Testis (tissue), 5 donors: ENCODE measurements at places on chromosomes 2 and 18.

- H3K27ac ChIP-seq: no peak overlapping the region
- no peaks in the 10 kb centered on the region for H3K27me3 ChIP-seq
- no peaks in the 10 kb centered on the region for H3K36me3 ChIP-seq
- peak; percentile 28 for DNase-seq
- no peaks in the 10 kb centered on the region for H3K4me1 ChIP-seq
Measured at GRCh38 chr2:130798472-130799218, 38.1 kb upstream of the ARHGEF4 start.

DNA sequence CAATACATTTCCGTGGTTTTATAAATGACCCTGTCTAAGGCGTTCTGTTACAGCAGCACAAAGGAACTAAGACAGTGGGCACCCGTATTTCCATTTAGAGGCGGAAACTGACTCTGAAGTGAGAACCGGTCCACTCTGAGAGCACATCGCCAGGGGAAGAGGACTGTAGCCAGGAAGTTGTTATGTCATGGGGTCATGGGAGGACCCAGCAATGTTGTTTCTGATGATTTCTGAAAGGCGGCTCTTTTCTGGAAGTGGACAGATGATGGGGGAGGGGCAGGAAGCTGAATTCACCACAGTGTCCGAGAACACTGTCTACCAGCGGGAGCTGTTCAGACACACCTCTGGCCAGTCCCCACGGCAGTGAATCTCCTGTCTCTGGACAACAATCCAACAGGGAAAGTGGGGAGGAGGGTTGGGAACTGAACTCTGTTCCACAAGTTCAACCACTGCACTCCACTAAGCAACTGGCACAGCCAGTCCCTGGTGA lies 2.1 kb upstream of the LRRFIP1 start:
- no peaks in the 10 kb centered on the region for H3K27me3 ChIP-seq
- no peaks in the 10 kb centered on the region for H3K36me3 ChIP-seq
- H3K4me3 ChIP-seq: no peak overlapping the region
- H3K27ac ChIP-seq: no peak overlapping the region
- H3K4me1 ChIP-seq: peaks cover 5% of the 10 kb centered on the region
- no peak for DNase-seq

GRCh38 chr2:210198326-210198725 lies 26.9 kb downstream of the ACADL start:
- no peaks in the 10 kb centered on the region for H3K27me3 ChIP-seq
- DNase-seq: no peak
- no peak overlapping the region for H3K4me3 ChIP-seq
- H3K36me3 ChIP-seq: no peaks in the 10 kb centered on the region
- no peak overlapping the region for H3K27ac ChIP-seq

DNA sequence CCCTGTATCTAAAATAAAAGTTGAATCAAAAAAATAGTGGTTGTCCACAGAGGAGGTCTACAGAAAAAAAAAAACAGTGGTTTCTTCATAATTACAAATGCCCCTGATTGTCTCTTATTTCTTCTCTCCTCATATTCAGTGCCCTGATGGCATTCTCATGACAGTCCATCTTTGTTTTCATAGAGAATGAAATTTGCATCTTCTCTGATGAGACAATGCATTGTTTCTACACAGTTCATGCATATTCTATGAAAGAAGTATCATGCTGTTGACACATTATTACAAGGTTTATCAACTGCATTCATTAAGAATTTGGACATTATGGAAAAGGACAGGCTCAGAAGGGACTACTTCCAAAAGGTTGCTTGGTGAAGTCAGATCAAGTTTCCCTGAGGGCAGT lies 59.5 kb downstream of the LHCGR start:
- no peaks in the 10 kb centered on the region for H3K36me3 ChIP-seq
- no peaks in the 10 kb centered on the region for H3K4me1 ChIP-seq
- H3K4me3 ChIP-seq: no peak overlapping the region
- no peaks in the 10 kb centered on the region for H3K27me3 ChIP-seq

DNA sequence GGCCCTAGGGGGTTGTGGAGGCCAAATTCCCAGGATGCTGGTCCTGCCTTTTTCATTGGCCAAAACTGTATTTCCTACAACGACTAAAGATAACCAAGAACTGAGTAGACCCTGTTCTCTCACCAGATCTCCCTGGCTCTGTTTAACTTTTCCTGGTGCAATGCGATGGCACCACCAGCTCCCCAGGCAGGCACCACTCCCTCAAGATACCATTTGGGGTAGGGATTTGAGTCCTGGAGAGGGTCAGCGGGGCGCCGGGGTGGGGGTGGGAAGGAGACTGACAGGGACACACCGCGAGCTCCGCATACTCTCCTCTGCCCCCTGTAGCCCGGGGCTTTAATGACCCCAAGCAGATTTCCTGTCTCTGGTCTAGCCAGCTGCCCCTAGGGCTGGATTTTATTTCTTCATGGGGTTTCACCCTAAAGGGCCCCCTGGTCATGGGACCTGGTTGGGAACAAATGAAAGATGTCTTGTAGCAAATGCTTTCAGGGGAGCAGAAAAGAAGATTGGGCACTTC lies 7.3 kb downstream of the SIX2 start:
- H3K36me3 ChIP-seq: no peaks in the 10 kb centered on the region
- H3K27ac ChIP-seq: no peak overlapping the region
- H3K4me1 ChIP-seq: peaks cover 4% of the 10 kb centered on the region
- no peak for DNase-seq
- no peak overlapping the region for H3K4me3 ChIP-seq
- no peaks in the 10 kb centered on the region for H3K27me3 ChIP-seq

- H3K27ac ChIP-seq: peak overlapping the region; percentile 85
- H3K4me1 ChIP-seq: no peaks in the 10 kb centered on the region
- no peaks in the 10 kb centered on the region for H3K36me3 ChIP-seq
- no peaks in the 10 kb centered on the region for H3K27me3 ChIP-seq
- DNase-seq: no peak
Measured at GRCh38 chr2:160494201-160494644, 616 bp upstream of the RBMS1 start.

- H3K4me1 ChIP-seq: no peaks in the 10 kb centered on the region
- no peak for DNase-seq
- no peaks in the 10 kb centered on the region for H3K27me3 ChIP-seq
- no peaks in the 10 kb centered on the region for H3K36me3 ChIP-seq
Measured at GRCh38 chr2:43743706-43744105, 30.1 kb upstream of the DYNC2LI1 start.

- no peak overlapping the region for H3K27ac ChIP-seq
- no peak overlapping the region for H3K4me3 ChIP-seq
- peaks cover 14% of the 10 kb centered on the region for H3K4me1 ChIP-seq
- no peaks in the 10 kb centered on the region for H3K27me3 ChIP-seq
Measured at GRCh38 chr2:201223089-201224073, 37.0 kb upstream of the CASP8 start.

DNA sequence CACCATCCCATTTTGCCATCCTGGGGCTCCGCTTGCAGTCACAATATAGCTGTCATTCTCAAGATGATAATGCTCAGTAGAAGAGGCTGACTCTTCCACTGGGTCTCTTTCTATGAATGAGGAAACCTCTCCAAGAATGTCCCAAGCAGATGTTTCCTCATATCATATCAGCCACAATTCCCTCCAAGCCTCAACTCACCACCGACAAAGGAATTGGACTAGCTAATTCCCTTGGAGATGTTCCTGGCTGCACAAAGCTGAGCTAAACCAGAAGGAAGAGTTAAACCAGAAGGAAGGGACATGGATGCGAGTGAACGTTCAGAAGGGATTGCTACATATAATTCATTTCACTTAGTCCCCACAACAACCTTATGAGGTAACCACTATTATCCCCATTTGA lies 65.0 kb upstream of the NPAS2 start:
- DNase-seq: no peak
- H3K4me3 ChIP-seq: no peak overlapping the region
- no peaks in the 10 kb centered on the region for H3K27me3 ChIP-seq
- no peak overlapping the region for H3K27ac ChIP-seq
- no peaks in the 10 kb centered on the region for H3K4me1 ChIP-seq

DNA sequence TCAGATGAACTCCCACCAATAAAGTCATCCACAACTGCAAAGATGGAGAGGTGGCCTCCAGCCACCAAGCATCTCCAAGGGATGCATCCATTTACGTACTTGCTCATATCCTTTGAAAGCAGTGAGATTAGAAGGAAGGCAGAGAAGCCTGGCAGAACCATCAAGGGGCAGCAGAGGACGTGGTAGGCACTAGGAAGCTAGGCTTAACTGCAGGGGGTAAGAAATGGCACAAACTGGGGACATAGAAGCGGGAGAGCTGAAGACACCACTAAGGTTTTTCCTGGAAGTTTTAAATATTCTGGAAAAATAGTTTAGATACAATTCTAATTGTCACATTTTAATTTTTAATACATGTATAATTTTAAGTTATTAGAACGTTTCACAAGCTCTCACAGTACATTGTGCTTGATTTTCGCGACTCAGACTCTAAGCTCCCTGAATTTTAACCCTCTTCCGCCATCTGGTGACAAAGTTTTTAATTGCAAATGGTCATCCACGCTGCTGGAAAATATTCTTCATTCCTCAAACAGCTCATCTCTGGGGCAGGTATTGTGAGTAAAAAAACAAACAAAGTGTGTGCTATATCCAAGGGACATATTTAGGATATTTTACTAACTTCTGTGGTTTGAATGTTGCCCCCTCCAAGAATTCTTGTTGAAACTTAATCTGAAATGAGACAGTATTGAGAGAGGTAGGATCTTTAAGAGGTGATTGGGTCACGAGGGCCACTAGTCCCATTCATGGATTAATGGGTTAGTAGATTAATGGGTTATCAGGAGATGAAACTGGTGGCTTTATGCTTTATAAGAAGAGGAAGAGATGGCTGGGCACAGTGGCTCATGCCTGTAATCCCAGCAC lies 1.6 kb upstream of the PSTPIP2 start:
- no peak overlapping the region for H3K27ac ChIP-seq
- no peaks in the 10 kb centered on the region for H3K27me3 ChIP-seq
- H3K4me3 ChIP-seq: no peak overlapping the region
- DNase-seq: peak; percentile 63
- no peaks in the 10 kb centered on the region for H3K36me3 ChIP-seq
- H3K4me1 ChIP-seq: peaks cover 9% of the 10 kb centered on the region

GRCh38 chr2:102509749-102510148 lies 36.7 kb downstream of the SLC9A4 start:
- no peak for DNase-seq
- H3K27me3 ChIP-seq: no peaks in the 10 kb centered on the region
- no peak overlapping the region for H3K27ac ChIP-seq
- no peaks in the 10 kb centered on the region for H3K4me1 ChIP-seq
- H3K36me3 ChIP-seq: no peaks in the 10 kb centered on the region
- H3K4me3 ChIP-seq: no peak overlapping the region

DNA sequence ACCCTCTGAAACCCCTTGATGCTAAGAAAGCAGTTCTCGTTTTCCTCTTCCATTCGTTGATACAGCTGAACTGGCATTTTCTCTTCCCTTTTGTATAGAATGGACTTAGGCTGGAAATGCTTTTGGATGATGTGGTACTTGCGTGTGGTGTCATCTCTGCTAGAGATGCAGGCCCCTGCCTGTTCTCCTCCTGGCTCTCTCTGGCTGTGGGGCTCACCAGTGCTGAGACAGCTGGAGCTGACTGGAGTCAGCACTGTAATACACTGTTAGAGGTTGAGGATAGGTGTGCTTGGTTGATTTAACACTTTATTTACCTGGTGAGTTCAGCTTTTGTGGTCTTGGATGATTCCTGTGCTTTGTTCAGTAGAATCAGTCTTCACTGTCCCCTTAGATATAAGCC lies 30.2 kb downstream of the PARD3B start:
- DNase-seq: no peak
- H3K27ac ChIP-seq: no peak overlapping the region
- H3K27me3 ChIP-seq: no peaks in the 10 kb centered on the region
- H3K36me3 ChIP-seq: no peaks in the 10 kb centered on the region

DNA sequence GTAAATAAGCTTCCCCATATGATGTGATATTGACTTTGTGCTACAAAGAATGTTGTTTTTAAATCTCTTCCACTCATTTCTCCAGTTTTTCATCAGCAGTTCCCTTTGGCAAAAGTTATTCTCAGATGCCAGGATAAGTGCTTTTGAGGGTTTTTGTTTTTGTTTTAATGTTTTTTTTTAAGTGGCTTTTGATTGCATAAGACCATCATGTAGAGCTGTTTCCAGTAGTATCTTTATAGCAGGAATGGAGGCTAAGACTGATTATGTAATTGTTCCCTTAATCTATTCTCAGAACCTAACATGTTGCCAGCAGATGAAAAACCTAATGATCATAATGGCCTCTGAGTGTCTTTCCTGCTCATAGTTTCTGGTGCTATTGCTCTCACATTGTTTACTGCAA lies 77.9 kb downstream of the CABLES1 start:
- no peaks in the 10 kb centered on the region for H3K27me3 ChIP-seq
- peaks cover 7% of the 10 kb centered on the region for H3K4me1 ChIP-seq
- no peak for DNase-seq

GRCh38 chr2:187329586-187329985 lies 118.5 kb downstream of the CALCRL start:
- H3K36me3 ChIP-seq: no peaks in the 10 kb centered on the region
- no peak for DNase-seq
- H3K4me1 ChIP-seq: no peaks in the 10 kb centered on the region

DNA sequence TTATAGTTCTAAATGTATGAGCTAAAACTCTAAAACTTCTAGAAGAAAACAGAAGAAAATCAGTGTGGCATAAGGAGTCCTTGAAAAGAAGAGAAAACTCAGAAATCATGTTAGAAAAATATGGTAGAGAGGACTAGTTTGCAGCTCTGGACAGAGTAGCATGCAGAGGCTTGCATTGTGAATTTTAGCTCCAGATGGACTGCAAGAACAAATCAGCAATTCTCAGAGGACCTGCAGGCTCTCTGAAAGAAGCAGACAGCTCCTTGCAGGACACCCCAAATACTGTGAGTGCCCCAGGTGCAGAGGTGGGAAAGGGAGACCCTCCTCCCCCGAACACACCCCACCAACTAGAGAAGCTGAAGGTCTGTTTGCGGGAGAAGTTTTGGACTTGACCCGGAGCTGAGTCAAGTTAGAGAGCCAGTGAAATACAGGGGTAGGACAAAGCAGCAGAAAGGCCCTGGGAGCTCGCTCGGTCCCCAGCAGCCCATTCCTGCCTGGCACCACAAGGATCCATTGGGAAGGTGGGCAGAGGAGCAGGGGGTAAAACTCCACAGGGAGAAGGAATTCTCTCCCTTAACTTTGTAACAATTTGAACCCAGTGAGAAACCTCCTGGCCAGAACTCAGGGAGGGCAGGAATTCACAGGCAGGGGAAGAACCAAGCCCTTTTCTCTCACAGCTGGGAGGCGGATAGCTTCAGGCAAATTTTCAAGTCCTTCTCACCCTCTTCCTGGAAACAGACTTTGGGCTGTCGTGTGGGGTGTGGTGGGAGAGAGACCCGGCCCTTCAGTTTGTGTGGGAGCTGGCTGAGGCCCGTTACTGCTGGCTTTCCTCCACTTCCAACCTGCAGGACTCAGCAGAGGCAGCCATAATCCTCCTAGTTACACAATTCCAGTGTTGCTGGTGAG lies 216.2 kb upstream of the SLC35G4 start:
- no peak overlapping the region for H3K4me3 ChIP-seq
- no peak overlapping the region for H3K27ac ChIP-seq
- no peaks in the 10 kb centered on the region for H3K27me3 ChIP-seq
- no peak for DNase-seq
- H3K36me3 ChIP-seq: no peaks in the 10 kb centered on the region
